ENCODE measurements at places on chromosomes 7 and 10.
A peak's percentile ranks its signal among the peaks of the same experiment; 100 is the strongest.

DNA sequence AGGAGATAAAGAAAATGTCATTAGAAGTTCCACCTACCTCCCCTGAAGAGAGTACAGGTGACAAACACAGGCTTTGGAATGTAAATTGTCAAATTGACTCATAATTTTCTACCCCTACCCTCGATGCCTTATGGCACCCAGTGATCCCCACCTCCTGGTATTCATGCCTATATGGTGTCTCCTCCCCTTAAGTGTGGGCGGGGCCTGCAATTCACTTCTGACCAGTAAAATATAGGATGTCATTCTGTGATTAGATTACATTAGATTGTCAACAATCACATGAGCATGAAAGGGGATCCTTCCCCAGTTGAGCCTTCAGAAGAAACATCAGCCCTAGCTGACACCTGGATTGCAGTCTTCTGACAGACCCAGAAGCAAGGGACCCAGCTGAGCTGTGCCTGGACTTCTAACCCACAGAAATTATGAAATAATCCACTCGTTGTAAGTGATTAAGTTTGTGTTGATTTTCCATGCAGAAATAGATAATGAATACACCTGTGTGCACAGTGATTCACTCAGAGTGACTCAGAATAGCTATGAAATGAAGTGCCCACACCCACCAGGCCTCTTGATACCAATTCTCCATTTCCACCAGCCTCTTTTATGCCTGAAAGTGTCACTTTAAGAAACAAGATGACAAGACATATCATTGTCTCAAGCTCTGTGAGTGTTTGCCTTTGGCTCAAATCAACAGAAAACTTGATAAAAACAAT is 8.5 kb upstream of the SLC39A12 start:
- no peak for DNase-seq

GRCh38 chr7:20491284-20491683 is 124.2 kb upstream of the ABCB5 start:
- no peak for DNase-seq

DNA sequence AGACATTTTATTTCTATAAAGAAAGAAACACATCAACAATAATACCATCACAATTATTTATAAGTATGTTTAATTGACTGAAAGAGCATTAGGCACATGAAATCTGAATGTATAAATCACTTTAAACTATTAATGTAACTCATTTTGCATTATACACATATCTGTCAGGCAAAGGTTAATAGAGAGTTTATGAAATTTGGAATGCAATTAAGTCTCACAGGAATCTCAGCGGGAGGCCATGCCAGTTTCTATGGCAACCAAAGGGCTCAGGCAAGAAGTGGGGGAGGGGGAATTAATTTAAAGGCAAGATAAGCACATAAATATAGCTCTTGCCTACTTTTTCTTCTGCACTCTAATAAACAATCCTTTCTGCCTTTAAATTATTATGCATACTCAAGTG is 152.6 kb downstream of the SLC16A9 start:
- DNase-seq: no peak

DNA sequence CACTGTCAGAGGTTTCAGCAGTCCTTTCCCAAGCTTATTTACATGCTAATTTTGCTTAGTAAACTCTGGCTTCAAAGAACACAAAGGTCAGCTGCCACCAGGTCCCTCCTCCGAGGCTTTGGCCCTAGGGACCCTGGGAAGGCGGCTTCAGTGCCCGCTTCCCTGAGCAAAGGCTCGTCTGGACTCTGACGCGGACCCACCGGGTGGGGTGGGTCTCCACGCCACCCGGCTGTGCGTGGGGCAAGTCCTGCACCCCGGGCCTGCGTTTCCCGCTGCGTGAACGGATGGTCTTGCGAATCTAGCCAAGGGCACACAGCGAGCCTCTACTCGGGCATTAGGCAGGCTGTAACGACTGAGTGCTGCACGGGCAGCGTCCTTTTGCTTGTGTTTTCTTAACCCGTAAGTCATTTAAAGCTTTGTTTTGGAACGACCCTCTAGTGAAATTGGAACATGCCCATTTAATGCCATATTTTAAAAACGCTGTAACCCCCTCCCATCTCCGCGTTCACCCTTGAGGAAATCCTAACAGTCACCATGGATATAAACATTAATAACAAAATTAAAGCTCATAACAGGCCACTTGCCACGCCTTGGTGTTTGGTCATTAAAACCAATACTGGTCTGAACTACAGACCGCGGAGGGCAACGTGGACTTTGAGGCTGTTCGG is 828 bp downstream of the BNIP3 start:
- DNase-seq: no peak

GRCh38 chr7:159064121-159064815 is 80.4 kb downstream of the VIPR2 start:
- no peak for DNase-seq

DNA sequence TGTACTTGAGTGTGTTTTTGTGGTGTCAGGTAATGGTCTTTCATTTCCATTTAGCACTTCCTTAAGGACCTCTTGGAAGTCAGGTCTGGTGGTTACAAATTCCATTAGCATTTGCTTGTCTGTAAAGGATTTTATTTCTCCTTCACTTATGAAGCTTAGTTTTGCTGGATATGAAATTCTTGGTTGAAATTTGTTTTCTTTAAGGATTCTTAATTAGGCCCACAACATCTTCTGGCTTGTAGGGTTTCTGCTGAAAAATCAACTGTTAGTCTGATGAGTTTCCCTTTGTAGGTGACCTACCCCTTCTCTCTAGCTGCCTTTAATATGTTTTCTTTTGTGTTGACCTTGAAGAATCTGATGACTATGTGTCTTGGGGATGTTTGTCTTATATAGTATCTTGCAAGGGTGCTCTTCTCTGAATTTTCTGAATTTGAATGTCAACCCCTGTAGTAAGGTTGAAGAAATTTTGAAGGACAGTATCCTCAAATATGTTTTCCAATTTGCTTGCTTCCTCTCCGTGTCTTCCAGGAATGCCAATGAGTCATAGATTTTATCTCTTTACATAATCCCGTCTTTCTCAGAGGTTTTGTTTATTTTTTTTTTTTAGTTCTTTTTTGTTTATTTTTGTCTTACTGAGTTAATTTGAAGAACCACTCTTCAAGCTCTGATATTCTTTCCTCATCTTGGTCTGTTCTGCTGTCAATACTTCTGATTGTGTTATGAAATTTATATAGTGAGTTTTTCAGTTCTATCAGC is 70.2 kb downstream of the SLC39A12 start:
- DNase-seq: no peak

DNA sequence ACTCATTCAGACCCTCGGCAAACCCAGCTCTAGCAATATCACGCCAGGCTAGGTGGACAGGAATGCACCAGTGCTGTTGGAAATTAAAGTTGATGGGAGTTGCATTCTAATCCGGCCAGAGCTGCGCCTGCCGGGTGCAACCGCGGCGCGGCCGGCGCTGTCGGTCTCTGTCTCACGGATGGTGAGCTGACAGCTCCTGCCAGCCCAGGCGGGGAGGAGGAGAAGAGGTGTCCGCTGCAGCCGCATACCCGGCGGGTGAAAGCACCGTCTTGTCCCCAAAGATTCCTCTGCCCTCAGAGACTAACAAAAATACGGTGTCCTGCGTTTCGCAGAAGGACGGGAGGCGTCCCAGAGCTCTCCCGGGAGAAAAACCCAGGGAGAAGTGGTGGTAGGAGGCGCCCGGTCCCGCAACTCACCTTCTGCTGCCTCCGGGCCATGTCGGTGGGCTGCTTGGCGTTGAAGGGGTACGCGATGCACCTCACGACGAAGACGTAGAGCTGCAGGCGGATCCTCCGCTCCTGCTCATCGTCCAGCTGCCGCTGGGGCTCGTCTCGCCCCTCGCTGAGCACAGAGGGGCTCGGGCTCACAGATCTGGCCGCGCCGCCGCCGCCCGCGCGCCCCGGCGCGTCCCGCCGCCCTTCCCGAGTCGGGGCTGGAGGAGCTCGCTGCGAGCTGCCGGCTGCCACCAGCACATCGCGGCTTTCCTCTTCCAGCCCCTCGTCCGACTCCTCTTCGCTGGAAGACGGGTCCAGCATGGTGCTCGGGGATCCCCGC is 490 bp downstream of the CADPS2 start:
- DNase-seq: no peak

GRCh38 chr10:3067118-3067858 is at the start of gene PFKP:
PFKP (plus strand) TSS chr10:3067548; CDS start chr10:3067596, 48 bp downstream.
- no peak for DNase-seq

GRCh38 chr10:104096692-104097091 is 11.0 kb upstream of the COL17A1 start:
- DNase-seq: no peak

DNA sequence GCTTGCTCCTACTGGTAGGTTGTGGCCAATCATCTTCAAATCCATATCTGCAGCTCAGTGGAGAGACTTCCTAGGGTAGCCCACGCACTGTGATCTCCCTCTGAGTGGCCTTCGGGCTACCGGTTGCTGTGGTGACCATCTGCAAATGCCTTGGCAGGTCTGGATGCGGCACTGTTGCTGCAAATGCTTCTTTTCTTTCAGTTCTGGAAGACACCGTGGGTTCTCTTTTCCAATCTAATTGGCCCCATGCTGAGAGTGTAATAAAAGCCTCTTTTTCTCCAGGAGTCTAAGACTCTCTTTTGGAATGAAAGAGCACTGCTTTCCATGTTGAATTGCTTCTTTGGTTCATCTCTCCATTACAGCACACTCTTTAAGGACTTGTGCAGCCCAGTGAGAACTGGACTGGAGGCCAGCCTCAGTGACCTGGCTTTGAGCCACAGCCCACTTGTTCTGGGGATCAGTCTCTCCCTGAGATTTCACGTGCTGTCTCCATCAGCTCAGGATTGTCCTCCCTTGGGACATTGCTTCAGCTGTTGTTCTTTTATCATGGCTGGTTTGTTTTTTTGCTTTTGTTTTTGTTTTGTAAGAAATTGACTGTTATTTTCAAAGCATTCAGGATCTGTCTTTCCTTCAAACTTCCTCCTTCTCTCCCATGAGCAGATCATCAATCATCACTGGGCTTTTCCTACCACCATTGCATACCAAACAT is 286.6 kb downstream of the BMPER start:
- DNase-seq: peak; percentile 69

GRCh38 chr7:114687238-114687637 is 234.7 kb upstream of the MDFIC start:
- no peak for DNase-seq

GRCh38 chr10:73923935-73924598 is 13.1 kb downstream of the PLAU start:
- DNase-seq: no peak

- no peak for DNase-seq
Measured at GRCh38 chr10:129099992-129100391, 367.0 kb upstream of the MGMT start.

DNA sequence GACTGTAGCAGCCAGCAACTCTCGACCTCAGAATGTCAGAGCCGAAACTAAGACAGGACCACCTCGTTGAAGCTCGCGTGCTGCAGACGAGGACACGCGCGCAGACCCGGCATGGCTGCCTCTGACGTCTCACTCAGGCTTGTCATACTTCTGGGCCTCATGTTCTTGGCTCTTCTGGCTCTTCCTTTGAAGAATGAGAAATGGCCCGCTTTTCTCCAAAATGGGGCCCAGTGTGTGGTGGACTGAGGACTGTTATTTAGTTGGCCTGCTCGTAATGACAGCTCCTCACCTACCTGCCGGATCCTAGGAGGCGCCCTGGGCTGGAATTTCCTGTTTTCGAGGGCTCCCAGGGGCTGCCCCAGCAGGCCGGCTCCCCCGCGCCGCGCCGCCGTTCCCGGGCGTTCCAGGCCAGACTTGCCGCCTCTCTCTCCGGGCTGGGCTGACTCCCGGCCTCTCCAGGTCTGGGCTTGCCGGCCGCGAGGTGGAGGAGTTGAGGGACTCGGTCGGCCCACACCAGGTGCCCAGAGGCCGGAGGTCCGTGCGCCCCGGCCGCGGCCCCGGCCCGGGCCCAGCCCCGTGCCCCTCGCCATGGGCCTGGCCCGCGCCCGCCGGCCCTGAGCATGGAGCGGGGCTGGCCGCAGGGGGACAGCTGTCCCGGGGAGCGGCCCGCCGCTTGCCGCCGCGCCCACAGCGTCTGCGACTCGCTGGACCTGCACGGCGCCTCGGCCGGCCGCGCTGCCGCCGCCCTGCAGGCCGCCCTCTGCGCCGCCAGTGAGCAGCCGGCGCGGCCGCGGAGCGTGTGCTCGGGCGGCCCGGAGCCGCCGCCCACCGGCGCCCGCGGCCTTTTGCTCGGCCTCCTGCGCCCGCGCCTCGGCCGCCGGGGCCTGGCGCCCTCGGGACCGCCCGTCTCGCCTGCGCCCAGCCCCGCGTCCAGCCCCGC is 28.1 kb downstream of the AGAP3 start:
- no peak for DNase-seq

- no peak for DNase-seq
Measured at GRCh38 chr7:74527842-74528241, 74.1 kb downstream of the GTF2IRD1 start.

- no peak for DNase-seq
Measured at GRCh38 chr10:31083765-31084184, 52.1 kb upstream of the ZNF438 start.

GRCh38 chr7:40194745-40195144 is 59.9 kb downstream of the SUGCT start:
- DNase-seq: no peak

GRCh38 chr7:74304550-74304949 is 15.3 kb downstream of the CLIP2 start:
- no peak for DNase-seq

DNA sequence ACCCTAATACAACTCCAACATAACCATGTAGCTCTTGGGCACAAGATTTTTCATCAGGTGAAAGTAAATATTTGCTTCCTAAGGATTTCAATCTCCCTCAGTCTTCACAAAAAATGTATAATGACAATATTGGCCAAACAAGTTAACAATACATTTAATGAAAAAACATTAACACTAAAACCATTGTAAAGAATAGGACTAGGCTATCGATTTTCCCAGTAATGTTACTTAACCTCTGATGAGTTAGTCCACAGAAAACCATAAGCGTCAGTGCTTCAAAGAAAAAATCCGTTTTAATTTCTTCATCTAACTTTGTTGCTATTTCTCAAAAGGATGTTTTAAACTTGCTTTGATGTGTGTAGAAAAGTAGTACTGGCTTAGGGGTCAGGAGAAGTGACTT is 1.2 kb downstream of the ZNF33B start:
- no peak for DNase-seq

- peak; percentile 74 for DNase-seq
Measured at GRCh38 chr10:18140149-18140956, at the start of gene CACNB2. CACNB2 (plus strand) TSS chr10:18140424.

DNA sequence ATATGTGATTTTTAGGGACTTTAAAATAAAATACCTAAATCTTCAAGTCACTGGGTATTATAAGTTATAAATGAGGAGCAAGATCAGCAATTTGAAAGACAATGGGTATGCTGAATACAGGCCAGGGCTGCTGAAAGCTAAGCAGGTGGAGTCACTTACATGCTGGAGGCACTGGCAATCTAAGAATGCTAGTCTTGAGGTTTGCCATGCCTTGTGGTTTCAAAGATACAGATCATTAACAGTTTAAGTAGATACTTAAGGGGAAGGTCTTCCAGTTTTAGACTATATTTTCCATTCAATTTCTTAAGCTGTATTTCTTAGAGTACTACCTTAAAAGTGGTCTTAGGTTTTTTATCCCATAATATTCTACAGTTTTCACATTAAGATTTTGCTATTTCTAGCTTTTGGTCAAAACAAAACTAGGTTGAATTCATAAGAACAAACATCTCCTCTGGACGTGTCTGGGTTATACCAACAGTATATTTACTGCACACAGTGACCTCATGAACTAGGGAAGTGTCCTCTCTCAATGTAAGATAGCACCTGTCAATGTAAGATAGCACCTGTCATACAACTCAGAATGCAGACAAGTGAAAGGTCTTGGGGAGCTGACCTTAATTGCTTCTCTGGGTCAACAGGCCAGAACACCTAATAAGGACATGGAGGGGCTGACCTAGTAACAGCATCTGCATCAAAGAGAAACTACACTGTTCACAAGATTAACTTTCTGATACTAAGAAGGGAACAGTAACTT is 2.0 kb downstream of the SRI start:
- no peak for DNase-seq

GRCh38 chr10:89275383-89275782 is 23.8 kb upstream of the LIPA start:
- no peak for DNase-seq

Measured in hypothalamus (tissue), 51 donors.